Hippocampal formation (tissue), 2 donors: ENCODE measurements at places on chromosomes 3 and 15.

- DNase-seq = no peak
Observed at GRCh38 chr3:42122261-42123011, 31.3 kb downstream of the TRAK1 start.

- no peak for DNase-seq
Observed at GRCh38 chr15:60218256-60218655, 179.5 kb downstream of the ANXA2 start.

GRCh38 chr3:110664148-110664547, 407.5 kb upstream of the NECTIN3 start:
- no peak for DNase-seq

DNA sequence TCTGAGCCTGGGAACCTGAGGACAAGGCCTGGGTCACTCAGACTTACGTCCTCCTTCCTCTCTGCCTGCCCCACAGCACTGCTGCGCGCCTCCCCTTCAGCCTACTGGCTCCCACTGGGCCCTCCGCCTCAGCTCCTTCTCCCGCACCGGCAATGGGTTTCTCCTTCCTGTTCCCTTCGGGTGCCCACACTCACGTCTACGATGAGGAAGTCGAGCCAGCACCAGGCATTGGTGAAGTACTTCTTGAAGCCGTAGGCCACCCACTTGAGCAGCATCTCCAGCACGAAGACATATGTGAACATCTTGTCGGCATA, 70.0 kb downstream of the EXOG start:
- DNase-seq = no peak

DNA sequence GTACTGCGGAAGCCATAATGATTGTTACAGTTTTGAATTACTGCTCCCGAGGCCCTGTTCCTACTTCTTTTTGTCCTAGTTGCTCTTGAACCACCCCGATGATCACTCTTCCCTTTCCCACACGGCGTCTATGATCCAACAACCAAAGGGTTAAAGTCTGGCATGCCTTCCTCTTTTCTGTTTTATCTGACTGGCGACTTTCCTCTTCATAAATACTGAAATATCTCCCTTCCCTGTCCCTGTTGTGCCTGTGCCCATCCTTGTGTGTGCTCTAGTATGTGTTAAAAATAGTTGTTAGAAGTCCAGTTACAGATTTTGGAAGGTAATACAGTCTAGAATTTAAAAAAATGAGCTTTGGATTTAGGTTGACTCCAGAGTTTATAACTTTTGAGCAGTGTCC, 83.6 kb downstream of the AKAP13 start:
- DNase-seq = no peak

GRCh38 chr3:29408676-29409075, 127.8 kb downstream of the RBMS3 start:
- no peak for DNase-seq

DNA sequence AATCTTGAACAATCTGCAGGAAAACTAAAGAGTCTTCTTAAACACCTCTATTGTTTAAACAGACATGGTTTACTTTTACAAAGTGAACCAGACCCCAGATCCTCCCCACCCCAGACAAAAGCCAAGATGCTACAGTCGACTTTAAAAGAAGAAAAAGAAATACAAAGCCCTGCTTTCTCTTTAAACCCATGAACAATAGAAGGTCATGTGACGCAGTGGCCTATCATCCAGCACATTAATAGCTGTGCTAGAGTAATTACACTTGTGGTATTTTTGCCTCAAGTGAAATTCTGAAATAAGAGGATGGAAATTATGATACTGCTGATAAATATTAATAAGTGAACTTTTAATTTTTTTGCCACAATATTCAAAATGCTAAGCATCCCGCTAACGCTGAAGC, 613.4 kb downstream of the FOXP1 start:
- no peak for DNase-seq

- DNase-seq = no peak
Observed at GRCh38 chr3:182738583-182739411, 54.5 kb upstream of the ATP11B start.

- peak; percentile 35 for DNase-seq
Observed at GRCh38 chr3:146160964-146161662, at the start of gene PLOD2. Gene PLOD2 (minus strand): TSS chr3:146161184. CDS start chr3:146160989, 195 bp downstream.

GRCh38 chr3:122516846-122517360, 2.2 kb upstream of the KPNA1 start:
- no peak for DNase-seq

DNA sequence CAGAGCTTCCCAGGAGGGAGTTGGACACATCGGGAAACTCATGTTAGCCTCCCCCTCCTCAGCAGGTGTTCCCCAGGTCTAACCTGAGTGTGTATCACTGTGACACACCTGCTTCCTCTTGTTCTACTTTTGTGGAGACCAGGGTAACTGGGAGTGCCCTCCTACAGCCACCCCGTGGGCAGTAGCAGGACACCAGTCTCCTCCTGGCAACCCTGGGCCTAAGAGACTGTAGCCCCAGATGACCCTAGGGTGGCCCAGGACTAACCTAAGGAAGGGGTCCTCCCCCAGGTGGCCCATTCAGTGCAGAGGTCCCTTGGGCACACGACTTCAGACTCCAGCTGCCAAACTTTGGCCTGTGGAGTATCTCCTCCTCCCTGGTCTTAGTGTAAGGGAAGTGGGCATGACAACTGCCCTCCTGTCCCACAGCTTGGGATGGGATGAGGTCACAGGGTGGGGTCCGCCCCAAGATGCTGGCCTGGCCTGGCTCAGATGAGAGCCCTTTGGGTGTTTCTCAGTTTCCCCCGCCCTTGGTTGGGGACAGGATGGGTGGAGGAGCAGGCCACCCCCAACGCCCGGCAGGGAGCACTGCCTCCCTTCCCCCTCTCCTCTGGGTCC, 4.8 kb downstream of the CSK start:
- no peak for DNase-seq

GRCh38 chr15:30885814-30886213, 17.9 kb upstream of the FAN1 start:
- DNase-seq = no peak

GRCh38 chr3:32414522-32415202, 23.0 kb downstream of the CMTM7 start:
- DNase-seq = no peak

- DNase-seq = no peak
Observed at GRCh38 chr3:38555926-38556325, 59.8 kb downstream of the EXOG start.
